Naive thymus-derived CD4-positive, alpha-beta T cell (primary cell): ENCODE measurements at places on chromosomes 2 and 18. TPM values are rescaled to one million over a fixed set of nuclear protein-coding genes. Genes with fewer than 3 reads are reported as not detected.

DNA sequence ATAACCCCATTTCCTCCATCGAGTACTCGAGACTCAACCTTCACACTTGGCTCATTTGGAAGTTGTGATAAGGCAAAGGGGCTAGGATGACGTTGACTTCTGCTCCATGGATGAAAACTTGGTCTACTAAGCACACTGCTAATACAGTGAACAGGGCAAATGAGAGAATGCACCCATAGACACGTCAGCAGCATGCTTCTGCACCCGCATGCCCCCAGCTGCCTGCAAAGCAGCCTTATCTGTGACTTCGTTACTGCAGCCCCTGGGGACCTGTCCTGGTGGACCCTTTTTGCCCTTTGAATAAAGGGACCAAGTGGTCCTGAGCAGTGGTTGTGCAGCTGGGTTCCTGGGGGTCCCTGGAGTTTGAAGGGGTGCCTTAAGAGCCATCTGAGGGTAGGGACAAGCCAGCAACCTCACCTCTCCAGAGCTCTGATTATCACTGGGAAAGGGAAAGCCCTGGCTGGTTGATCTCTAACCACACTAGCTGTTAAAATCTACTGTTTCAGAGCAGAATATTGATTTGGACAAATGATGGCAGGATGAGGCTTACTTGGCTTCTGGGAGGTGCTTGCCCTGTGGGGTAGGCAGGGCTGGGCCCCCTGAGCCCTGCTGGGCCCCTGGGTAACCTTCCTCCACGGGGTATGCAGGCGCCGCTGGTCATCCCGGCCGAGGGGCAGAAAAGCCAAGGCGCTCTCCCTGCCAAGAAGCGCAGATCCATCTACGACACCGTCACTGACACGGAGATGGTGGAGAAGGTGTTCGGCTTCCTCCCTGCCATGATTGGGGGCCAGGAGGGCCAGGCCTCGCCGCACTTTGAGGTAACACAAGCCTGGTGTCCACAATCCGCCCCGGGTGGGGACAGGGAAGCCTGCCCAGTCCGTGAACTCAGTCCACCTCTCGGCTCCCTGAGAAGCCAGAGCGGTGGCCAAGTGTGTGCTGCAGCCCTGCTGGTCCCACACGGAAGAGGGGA is 37.6 kb upstream of the GPR17 start:
- DNase-seq, result no peak
- no peaks in the 10 kb centered on the region for H3K27me3 ChIP-seq
- no peaks in the 10 kb centered on the region for H3K4me1 ChIP-seq
- H3K4me3 ChIP-seq, result no peak overlapping the region
- H3K36me3 ChIP-seq, result no peaks in the 10 kb centered on the region

- no peak for DNase-seq
- H3K36me3 ChIP-seq, result no peaks in the 10 kb centered on the region
- H3K4me1 ChIP-seq, result no peaks in the 10 kb centered on the region
- H3K27ac ChIP-seq, result no peak overlapping the region
Observed at GRCh38 chr2:16125614-16126516, 185.5 kb downstream of the MYCN start.

GRCh38 chr2:169716238-169716886 is 17.3 kb upstream of the KLHL23 start:
- no peaks in the 10 kb centered on the region for H3K4me1 ChIP-seq
- no peak for DNase-seq
- H3K27me3 ChIP-seq, result no peaks in the 10 kb centered on the region
- H3K36me3 ChIP-seq, result no peaks in the 10 kb centered on the region

TSGA10 gene
- 9.8 TPM for total RNA-seq

DNA sequence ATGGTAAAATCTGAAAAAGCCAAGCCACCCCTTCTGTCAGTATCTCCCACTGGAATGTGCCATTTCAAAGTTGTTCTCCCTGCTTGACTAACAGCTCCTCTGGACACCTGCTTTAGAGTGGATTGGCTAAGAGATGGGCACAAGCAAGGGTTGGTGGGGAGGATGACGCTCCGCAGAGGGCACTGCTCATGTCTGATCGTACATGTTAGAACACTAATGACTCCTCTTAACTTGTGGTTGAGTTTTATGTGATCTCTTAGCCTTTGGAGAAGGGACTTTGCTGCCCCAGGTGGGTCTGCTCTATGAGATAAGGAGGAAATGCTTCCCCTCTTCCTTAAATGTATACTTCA is 8.2 kb upstream of the KIAA2012 start:
- no peak for DNase-seq

- peaks cover 3% of the 10 kb centered on the region for H3K4me1 ChIP-seq
- no peak overlapping the region for H3K4me3 ChIP-seq
- no peaks in the 10 kb centered on the region for H3K27me3 ChIP-seq
- H3K36me3 ChIP-seq, result peaks cover 2% of the 10 kb centered on the region
- H3K27ac ChIP-seq, result no peak overlapping the region
- no peak for DNase-seq
Observed at GRCh38 chr2:44207102-44207501, 38.4 kb downstream of the PPM1B start.

- no peak overlapping the region for H3K27ac ChIP-seq
- no peak overlapping the region for H3K4me3 ChIP-seq
- no peak for DNase-seq
- peaks cover 5% of the 10 kb centered on the region for H3K27me3 ChIP-seq
- H3K36me3 ChIP-seq, result no peaks in the 10 kb centered on the region
- no peaks in the 10 kb centered on the region for H3K4me1 ChIP-seq
Observed at GRCh38 chr2:98917031-98917471, 19.0 kb downstream of the CRACDL start.

CDH20 gene
- not detected for total RNA-seq

MC2R gene
- total RNA-seq, result not detected

DNA sequence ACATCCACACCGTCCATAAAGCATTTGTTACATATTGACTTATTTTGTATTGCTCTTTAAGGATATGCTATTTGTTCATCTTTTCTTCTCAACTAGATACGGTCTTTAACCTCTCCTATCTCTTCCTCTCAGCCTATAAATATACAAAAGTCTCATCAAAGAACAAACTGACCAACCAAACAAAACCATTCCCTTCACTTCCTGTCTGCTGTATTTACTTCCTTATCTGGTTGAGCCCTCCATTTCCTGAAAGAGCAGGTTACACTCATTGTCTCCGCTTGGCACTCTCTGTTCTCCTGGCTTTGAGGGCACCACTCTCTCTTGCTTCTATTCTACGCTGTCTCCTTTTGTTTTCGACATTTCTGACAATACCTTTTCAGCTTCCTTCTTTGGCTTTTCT is 431.9 kb upstream of the TCF4 start:
- no peaks in the 10 kb centered on the region for H3K4me1 ChIP-seq
- no peak overlapping the region for H3K27ac ChIP-seq
- H3K4me3 ChIP-seq, result no peak overlapping the region
- H3K27me3 ChIP-seq, result no peaks in the 10 kb centered on the region
- no peak for DNase-seq
- H3K36me3 ChIP-seq, result no peaks in the 10 kb centered on the region

DNA sequence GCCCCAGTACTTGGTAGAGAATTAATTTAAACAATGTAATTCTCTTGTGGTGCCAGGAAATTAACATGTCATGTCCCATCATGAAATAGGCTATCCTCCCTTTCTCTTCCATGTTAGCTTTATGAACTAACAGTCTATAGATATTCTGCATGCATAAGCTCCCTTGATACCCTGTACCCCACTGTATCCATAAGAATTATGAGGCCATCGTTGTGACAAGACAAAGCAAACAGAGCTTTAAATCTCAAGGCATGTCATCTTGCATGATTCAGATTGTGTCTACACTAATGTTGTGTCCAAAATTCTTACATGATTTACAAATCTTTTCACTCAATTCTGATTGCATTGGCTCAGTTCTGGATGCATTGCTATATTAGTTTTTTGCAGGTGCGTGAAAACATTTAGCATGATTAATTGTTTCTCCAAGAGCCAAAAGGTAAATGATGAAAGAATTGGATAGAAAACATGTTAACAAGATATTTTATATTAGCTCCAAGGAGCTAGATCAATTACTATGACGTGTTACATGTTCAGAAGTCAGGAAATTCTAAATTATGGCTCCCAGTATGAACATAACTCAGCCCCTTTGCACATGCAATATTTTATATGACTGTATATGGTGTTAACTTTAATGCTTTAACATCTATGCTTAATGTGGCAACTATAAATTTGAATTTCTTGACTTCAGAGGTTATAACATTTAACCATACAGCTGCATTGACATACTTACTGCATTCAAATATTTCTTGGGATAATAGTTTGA is 620.3 kb downstream of the SLC4A3 start:
- H3K36me3 ChIP-seq, result no peaks in the 10 kb centered on the region
- no peaks in the 10 kb centered on the region for H3K27me3 ChIP-seq
- no peak overlapping the region for H3K4me3 ChIP-seq
- H3K4me1 ChIP-seq, result no peaks in the 10 kb centered on the region
- no peak overlapping the region for H3K27ac ChIP-seq
- no peak for DNase-seq

GRCh38 chr2:237879991-237880560 is 20.7 kb downstream of the RAMP1 start:
- H3K36me3 ChIP-seq, result no peaks in the 10 kb centered on the region
- no peak overlapping the region for H3K27ac ChIP-seq
- H3K4me3 ChIP-seq, result no peak overlapping the region

DNA sequence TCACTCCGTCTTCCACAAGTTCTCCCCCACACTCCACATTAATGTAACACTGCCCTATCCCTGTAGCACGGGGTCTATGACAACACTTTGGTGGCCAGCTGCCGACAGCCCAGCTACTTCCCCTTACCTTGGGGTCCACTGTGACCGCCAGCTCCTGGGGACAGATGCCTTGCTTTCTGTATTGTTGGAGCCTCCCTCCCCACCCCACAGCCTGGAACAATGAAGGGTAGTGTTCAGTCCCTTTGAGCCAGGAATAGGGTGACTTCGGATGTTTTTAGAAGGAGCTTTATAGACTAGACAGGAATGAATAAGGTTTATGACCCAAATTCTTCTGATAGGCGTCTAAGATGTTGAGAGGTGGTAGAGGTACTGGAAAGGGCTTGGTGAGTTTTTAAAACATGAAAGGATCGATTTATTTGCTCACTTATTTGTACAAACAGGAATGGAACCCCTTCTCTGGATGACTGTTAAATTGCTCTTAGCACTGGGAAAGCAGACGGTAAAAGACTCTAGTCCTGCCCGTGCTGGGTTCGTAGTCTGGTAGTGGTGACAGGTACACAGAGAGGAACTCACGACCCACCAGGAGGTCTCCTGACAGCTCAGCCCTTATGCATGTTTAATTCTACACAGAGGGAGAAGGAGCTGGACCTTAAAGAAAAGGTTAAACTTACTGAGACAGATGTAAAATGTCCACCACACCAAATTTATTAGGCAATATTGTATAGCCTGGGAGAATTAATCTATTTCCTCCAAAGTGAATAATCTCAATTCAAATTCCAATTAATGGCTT is 90.9 kb downstream of the MYCN start:
- no peaks in the 10 kb centered on the region for H3K4me1 ChIP-seq

GRCh38 chr2:186561467-186562208 is 28.2 kb upstream of the ITGAV start:
- no peak for DNase-seq
- no peak overlapping the region for H3K27ac ChIP-seq
- H3K4me1 ChIP-seq, result no peaks in the 10 kb centered on the region

TXNDC2 gene
- total RNA-seq, result not detected

- H3K36me3 ChIP-seq, result no peaks in the 10 kb centered on the region
- no peak overlapping the region for H3K27ac ChIP-seq
- DNase-seq, result no peak
- H3K4me3 ChIP-seq, result no peak overlapping the region
- H3K4me1 ChIP-seq, result no peaks in the 10 kb centered on the region
Observed at GRCh38 chr18:3139406-3139805, 80.4 kb downstream of the MYOM1 start.

- H3K4me1 ChIP-seq, result no peaks in the 10 kb centered on the region
- H3K36me3 ChIP-seq, result no peaks in the 10 kb centered on the region
- no peak overlapping the region for H3K4me3 ChIP-seq
- DNase-seq, result no peak
- H3K27me3 ChIP-seq, result no peaks in the 10 kb centered on the region
Observed at GRCh38 chr18:48295586-48296311, 113.4 kb downstream of the ZBTB7C start.

- H3K27ac ChIP-seq, result no peak overlapping the region
- no peaks in the 10 kb centered on the region for H3K4me1 ChIP-seq
- no peaks in the 10 kb centered on the region for H3K27me3 ChIP-seq
- DNase-seq, result no peak
- no peaks in the 10 kb centered on the region for H3K36me3 ChIP-seq
Observed at GRCh38 chr2:144693179-144693578, 173.3 kb upstream of the ZEB2 start.

DNA sequence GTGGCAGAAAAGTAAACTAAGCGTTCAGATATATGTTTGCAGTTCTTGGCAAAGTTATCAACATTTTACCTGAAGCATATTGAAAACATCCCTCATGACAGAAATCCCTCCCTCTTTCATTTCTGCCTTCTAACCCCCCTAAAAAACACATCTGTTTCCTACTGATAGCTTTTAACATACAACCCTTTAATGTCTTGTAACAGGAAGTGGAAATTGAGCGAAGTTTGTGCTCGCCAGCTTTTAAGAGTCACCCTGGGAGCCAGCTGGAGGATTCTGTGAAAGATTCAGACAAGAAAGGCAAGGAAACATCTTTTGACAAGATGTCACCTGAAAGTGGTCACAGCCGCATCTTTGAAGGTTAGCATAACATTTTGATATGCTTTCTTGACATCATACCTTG is 247.4 kb downstream of the XIRP2 start:
- no peak overlapping the region for H3K4me3 ChIP-seq
- H3K27ac ChIP-seq, result no peak overlapping the region
- H3K27me3 ChIP-seq, result no peaks in the 10 kb centered on the region
- DNase-seq, result peak; percentile 17

GRCh38 chr2:190511104-190511503 is 23.4 kb downstream of the NEMP2 start:
- no peak for DNase-seq
- peaks cover 10% of the 10 kb centered on the region for H3K4me1 ChIP-seq
- H3K4me3 ChIP-seq, result no peak overlapping the region
- H3K36me3 ChIP-seq, result no peaks in the 10 kb centered on the region
- H3K27ac ChIP-seq, result no peak overlapping the region

GRCh38 chr2:35852-36251 is 10.5 kb downstream of the FAM110C start:
- no peaks in the 10 kb centered on the region for H3K36me3 ChIP-seq
- no peak overlapping the region for H3K4me3 ChIP-seq
- DNase-seq, result no peak
- H3K27me3 ChIP-seq, result no peaks in the 10 kb centered on the region

GRCh38 chr2:171858397-171858958 is 35.6 kb downstream of the SLC25A12 start:
- H3K36me3 ChIP-seq, result no peaks in the 10 kb centered on the region
- no peaks in the 10 kb centered on the region for H3K27me3 ChIP-seq
- no peak for DNase-seq
- no peaks in the 10 kb centered on the region for H3K4me1 ChIP-seq
- no peak overlapping the region for H3K4me3 ChIP-seq
- H3K27ac ChIP-seq, result no peak overlapping the region

DNA sequence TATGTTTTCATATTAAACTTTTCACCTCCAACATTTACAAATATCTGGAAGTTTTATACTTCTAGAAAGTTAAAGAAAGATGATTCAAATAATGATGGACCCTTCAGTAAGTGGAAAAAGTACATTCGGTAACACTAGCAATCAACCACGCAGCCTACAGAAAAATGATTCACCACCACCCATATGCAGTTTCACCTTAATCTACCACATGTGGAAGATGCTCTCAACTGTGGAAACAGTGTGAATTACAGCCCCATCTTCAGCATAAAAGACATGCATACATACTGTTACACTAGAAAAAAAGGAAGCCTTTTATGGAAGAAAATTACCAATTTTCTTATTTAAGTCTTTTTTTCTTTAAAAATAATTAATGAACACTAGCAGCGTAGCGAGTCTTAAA is 1.1 kb downstream of the SLC38A11 start:
- H3K36me3 ChIP-seq, result no peaks in the 10 kb centered on the region
- DNase-seq, result no peak
- H3K27me3 ChIP-seq, result no peaks in the 10 kb centered on the region
- no peak overlapping the region for H3K4me3 ChIP-seq
